ENCODE measurements at places on chromosomes 3 and 15.

DNA sequence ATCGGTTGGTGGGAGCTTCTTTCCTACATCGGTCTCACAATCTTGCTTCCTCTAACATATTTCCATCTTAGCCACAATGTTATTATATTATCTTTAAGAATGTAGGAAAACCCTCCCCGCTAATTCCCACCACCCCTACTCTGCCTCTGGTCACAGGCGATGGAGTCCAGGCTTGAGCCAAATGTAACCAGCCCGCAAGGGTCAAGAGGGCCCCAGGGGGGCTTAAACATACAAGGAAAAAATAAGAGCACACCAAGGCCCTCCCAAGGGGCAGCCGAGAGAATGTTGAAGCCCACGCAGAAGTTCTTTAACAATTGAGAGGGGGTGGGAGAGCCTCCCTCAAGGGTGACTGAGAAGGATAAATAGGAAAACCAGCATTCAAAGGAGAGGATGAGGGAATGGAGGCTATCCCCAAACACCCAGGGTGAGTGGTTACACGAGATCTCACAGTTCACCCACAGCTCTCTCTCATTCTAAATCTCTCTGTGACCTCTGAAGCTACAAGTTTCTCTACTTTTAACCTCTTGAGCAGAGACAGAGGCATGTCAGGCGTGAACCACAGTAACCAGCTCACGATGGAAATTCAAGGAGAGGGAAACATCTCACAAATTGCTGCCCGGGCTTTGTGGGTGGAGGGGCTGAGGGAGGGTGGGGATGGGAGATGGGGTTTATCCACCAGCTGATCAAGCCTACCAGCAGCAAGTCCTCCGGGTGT is 31.4 kb upstream of the UACA start:
- no peak for DNase-seq

GRCh38 chr3:152263711-152264110 is 5.0 kb upstream of the MBNL1 start:
- DNase-seq, result no peak

GRCh38 chr3:126270145-126270811 is 86.9 kb downstream of the KLF15 start:
- no peak for DNase-seq

- DNase-seq, result no peak
These were observed 275.7 kb upstream of the P2RY1 start for GRCh38 chr3:152559246-152559645.

DNA sequence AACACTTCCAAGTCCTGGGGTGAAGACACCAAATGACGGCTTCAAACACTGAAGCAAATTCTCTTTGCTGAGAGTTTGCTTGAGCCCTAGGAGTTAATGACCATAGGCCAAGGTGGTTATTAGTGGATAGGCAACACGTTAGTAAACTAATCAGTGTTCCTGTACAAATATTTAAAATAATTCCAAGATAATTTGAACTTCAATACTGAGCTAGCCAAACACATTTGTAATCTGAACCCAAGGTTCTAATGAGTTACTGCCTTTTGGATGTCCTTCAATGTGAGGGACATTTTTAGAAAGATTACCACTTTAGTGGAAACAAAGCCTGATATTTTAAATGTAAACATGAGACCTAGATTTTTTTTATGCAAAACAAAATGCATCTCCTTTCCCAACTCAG is 94.6 kb downstream of the THRB start:
- DNase-seq, result no peak

- peak; percentile 68 for DNase-seq
These were observed 287.5 kb downstream of the PTPRG start for GRCh38 chr3:61848885-61849284.

GRCh38 chr15:33314069-33314468 is 3.3 kb downstream of the RYR3 start:
- no peak for DNase-seq

- DNase-seq, result no peak
These were observed 36.8 kb upstream of the RPL32 start for GRCh38 chr3:12878141-12878574.

DNA sequence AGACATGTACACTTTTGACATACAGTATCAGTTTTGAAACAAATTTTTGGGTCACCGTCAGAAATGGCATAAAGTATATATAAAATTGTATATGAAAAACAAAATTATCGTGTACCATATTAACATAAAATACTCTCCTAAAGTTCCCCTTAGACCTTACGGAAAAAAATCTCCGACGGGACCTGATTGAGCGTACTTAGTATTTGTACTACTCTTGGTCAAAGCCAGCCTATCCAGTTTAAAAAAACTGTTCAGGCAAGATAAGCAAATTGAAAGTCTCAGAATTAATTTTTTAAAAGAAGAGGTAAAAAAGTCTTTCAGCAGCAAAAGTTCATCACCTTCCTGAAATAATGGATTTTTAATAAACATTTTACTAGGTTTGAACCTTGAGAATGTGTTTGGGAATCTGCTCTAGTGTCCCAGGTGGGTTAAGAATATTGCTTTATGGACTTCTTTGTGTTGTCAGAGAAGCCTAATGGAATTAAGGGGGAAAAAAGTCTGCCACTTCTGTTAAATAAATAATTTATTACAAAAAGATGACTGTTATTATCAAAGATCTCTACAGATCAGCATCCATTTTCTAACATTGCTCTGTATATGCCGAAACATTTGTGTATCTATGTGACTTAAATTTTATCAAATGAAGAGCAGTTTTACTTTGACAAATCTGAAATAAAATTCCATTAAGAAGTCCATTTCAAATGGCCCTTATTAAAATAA is 48.6 kb downstream of the ZBTB20 start:
- DNase-seq, result no peak

GRCh38 chr3:30551927-30552326 is 54.5 kb upstream of the TGFBR2 start:
- DNase-seq, result no peak

GRCh38 chr15:89301304-89302089 is 33.1 kb downstream of the POLG start:
- no peak for DNase-seq

- DNase-seq, result no peak
These were observed 36.8 kb downstream of the EHD4 start for GRCh38 chr15:41935566-41936020.

GRCh38 chr15:72229076-72229946 is 1.7 kb downstream of the PKM start:
- DNase-seq, result peak; percentile 15

GRCh38 chr3:42289026-42289425 is 23.0 kb upstream of the CCK start:
- DNase-seq, result no peak

DNA sequence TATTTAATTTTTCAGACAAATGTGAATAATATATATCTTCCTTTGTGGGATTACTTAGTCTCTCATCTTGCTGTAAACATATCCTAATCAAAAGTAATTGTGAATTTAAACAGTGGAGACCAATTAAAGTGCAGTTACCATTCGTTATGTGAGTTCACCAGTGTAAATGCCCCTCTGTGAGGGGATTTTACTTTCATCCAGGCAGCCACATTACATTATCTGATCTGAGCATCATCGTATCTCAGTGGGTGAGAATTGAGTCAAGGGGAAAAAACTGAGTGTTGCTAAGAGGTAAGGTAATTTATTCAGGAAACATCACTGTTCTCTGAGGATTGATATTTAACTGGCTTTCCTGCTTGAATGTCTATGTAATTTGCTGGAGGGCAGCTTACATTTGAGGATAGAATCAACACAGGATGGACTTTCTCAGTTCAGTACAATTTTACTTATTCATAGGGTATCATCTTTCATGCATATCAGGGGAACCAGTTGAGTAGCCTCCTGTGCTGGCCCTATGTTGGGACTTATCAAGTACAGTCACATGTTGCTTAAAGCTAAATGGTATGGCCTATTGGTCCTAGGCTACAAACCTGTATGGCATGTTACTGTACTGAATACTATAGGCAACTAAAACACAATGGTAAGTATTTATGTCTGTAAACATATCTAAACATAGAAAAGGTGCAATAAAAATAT is 219.7 kb downstream of the CD47 start:
- DNase-seq, result no peak

GRCh38 chr15:83850015-83850414 is 196.1 kb downstream of the ADAMTSL3 start:
- no peak for DNase-seq

GRCh38 chr3:134647902-134648760 is 2.7 kb downstream of the KY start:
- no peak for DNase-seq

- peak; percentile 57 for DNase-seq
These were observed 215.3 kb upstream of the CGNL1 start for GRCh38 chr15:57160823-57161560.

DNA sequence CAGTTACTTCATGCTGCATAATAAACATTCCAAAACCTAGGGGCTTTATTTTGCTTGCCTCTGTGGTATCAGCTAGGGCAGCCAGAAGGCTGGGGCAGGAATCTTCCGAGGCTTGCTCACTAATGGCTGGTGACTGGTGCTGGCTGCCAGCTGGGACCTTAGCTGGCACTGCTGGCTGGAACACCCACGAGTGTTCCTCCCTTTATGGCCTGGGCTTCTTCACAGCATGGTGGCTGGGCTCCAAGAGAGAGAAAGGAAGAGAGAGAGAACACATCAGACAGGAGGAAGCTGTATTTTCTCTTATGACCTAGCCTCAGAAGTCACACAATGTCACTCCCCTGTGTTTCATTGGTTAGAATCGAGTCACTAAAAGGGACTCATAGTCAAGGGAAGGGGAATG is 23.9 kb upstream of the CDCP1 start:
- no peak for DNase-seq

- DNase-seq, result no peak
These were observed 151.7 kb downstream of the ROBO2 start for GRCh38 chr3:77191640-77192039.

DNA sequence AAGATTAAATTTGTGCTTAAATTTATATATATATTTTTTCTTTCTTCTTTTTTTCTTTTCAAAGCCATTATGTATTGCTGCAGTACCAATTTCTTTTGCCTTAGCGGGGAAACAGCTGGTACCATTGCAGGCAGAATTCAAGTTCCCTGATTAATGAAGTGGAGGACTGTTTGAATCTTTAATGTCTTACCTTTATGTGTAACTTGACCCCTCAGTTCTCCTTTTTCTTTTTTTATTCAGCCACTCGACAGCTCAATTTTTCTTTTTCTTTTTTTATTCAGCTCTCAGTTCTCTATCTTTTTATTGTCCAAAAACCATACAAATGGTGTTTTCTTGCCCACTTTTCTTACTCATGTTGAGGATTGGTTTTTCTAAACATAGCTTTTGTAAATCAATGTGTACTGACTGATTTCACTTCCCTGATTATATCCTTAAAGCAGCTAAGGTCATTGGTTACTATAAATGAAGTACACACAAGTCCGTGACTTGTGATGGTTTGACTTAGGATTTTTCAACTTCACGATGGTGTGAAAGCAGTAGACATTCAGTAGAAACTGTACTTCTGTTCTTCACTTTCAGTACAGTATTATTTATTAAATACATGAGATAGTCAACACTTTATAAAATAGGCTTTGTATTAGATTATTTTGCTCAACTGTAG is 22.8 kb downstream of the ATP2C1 start:
- no peak for DNase-seq

DNA sequence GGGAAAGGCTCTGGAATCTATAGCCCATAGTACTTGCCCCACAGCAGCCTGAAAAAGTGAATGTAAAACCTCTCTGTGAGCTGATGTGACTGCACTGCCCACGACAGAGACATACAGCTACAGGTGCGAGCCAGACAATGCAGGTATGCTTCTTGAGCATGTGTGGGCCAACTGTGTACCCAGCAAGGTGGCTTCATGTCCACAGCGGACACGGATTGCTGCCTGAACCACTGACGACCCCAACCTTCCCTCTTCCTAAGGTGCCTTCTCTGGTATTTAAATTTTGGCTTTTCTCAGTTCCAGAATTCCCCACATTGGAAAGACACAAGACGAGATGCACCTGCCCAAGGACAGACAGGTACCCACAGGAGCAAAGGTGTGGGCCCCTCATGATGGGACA is 65.8 kb downstream of the SCN5A start:
- no peak for DNase-seq

- no peak for DNase-seq
These were observed 101.0 kb upstream of the CCDC80 start for GRCh38 chr3:112741983-112742382.

GRCh38 chr3:104961851-104962250 is 404.9 kb upstream of the ALCAM start:
- no peak for DNase-seq

DNA sequence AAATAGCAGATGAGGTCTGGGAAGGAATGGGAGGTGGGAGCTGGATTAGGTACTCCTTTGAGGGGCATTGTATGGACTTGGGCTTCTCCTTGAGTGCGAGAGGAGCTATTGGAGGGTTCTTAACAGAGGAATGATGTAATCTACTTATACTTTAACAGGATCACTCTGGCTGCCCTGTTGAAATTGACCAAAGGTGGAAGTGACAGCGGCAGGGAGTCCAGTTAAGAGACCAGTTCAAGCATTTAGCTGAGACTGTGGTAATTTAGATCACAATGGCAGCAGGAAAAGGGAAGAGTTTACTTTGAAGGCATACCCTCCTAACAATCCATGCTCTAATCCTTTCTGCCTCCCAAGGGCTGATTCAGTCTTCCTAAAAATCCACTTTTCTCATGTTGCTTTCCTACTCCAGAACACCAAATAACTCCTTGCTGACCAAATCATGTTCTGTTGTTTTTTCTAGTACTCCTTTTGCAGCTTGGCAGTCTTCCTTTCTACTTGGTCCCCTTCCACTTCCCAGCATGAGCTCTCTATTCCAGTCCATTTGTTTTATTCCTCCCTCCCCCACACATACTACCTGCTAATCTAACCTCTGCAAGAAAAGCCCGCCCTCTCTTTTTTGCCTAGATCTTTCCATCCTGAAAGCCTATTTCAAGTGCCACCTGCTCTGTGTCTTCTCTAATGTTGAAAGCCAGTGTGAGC is 139.4 kb downstream of the NECTIN3 start:
- DNase-seq, result no peak

DNA sequence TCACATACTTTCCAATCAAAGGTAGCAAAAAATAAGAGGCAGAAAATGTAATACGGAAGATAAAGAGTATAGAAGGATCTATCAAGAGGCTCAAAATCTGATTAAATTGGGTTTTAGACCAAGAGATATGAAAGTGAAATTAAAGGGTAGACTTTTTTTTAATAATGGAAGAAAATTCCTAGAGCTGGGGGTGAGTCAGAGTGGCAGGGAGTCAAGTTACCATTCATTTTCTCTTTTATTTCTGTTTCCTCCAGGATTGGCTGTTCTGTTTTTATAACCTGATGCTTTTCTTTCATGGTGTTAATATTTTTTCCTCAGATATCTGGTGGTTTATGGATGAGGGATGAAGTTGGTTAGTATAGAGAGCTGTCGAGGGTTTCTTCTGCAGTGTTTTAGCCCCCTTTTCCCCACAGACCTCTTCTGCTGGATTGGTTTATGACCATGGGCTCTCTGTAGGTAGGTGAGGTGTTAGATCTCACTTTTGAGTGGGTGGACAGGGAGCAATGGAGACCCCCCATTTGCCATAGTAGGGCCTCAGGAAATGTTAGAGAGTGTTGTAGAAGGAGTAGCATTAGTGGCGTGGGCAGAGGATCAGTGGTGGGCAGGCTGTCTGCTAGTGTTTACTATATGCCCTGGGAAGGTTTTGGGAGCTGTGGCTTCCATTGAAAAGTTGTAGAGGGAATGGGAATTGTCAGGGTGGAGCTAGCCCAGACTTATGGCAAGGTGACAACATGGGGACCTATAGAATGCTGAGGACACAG is 201.6 kb upstream of the GOLGA6L4 start:
- no peak for DNase-seq

All from fibroblast of skin of left quadriceps (primary cell).